ENCODE measurements at places on chromosomes 16 and 17. TPM values are rescaled to one million over a fixed set of nuclear protein-coding genes. Genes with fewer than 3 reads are reported as not detected.

DNA sequence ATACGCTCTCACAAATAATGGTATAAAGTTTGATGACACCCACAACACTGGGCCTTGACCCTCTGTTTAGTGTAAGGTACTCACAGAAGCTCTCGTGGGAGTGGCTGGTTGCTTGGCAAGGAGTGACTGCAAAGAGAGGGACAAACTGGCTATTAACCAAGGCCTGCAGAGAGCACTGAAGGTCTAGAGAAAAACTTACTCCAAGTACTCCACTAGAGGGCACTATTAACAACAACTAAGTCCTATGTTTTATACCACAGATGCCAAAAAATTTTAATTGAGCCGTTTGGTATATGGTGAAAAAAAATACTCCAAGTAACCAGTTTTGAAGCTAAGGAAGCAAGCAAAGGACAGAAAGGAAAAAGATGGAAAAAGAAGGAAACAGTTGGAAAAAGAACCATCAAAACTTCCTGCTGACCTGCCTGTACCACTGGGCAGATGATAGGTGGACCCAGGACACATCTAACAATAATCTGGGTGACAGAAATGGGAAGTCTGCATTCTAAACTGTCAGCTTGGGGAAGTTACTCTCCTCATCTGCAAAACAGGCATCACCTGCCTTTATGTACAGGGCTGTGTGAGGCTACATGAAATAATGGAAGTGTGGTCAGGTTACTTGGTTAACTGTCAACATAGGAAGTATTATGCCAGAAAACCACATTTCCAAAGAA is 23.2 kb downstream of the DYNC1LI2 start:
- no peaks in the 10 kb centered on the region for H3K27me3 ChIP-seq
- no peak for DNase-seq
- H3K4me1 ChIP-seq: peaks cover 11% of the 10 kb centered on the region
- H3K27ac ChIP-seq: peak overlapping the region; percentile 6
- H3K36me3 ChIP-seq: peaks cover 52% of the 10 kb centered on the region
- no peak overlapping the region for H3K4me3 ChIP-seq

Gene ALOXE3
- not detected for total RNA-seq

DNA sequence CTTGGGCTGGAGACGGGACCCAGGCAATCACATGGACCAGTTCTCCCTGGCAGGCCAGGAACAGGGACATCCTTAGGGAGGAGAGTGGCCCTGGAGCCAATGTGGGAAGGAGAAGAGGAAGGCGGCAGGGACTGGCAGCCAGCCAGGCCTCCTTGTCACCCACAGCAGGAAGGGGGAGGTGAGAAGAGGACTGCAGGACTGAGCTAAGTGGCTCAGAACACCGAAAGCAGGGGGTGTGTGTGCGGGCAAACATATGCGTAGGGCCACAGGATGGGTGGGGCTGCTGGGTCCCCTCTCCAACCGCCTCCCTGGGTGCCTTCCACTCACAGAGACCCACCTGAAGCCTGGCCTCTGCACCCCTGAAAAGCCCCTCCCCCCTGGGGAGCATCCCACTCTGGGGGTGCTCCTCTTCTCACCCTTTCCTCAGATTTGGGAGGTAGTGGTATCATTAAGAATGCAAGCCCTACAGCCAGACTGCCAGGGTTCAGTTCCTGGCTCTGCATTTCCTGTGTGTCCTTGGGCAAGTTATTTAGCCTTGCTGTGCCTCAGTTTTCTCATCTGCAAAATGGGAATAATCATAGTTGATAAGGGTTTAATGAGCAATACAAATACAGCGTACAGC is 8.1 kb downstream of the PNMT start:
- peaks cover 42% of the 10 kb centered on the region for H3K4me1 ChIP-seq
- H3K36me3 ChIP-seq: peaks cover 10% of the 10 kb centered on the region
- H3K27ac ChIP-seq: no peak overlapping the region
- DNase-seq: no peak
- peaks cover 1% of the 10 kb centered on the region for H3K27me3 ChIP-seq

DNA sequence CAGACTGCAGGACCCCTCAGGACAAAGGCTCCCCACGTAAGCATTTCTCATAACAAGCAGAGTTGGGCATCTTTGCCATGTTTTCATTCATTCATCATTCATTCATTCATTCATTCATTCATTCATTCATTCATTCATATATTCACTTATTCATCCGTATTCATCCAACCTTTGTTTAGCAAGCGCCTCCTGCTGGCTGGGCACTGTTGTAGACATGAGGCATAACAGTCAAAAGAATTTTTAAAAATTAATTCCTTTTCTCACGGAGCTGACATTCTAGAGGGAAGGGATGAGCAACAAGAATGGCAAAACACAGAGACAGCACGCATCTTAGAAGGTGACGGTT is 351.7 kb upstream of the TNRC6C start:
- no peak for DNase-seq
- H3K36me3 ChIP-seq: no peaks in the 10 kb centered on the region
- H3K27ac ChIP-seq: no peak overlapping the region
- peaks cover 57% of the 10 kb centered on the region for H3K4me1 ChIP-seq
- H3K4me3 ChIP-seq: no peak overlapping the region

- no peaks in the 10 kb centered on the region for H3K36me3 ChIP-seq
- no peak overlapping the region for H3K4me3 ChIP-seq
- DNase-seq: no peak
- H3K27ac ChIP-seq: no peak overlapping the region
Measured at GRCh38 chr17:68060336-68060735, 24.8 kb downstream of the KPNA2 start.

Gene SDK2
- 0.42 TPM for total RNA-seq

- no peaks in the 10 kb centered on the region for H3K27me3 ChIP-seq
- peaks cover 6% of the 10 kb centered on the region for H3K36me3 ChIP-seq
- H3K27ac ChIP-seq: peak overlapping the region; percentile 52
- DNase-seq: no peak
- H3K4me1 ChIP-seq: peaks cover 54% of the 10 kb centered on the region
- no peak overlapping the region for H3K4me3 ChIP-seq
Measured at GRCh38 chr17:2259769-2260536, 43.6 kb downstream of the SMG6 start.

DNA sequence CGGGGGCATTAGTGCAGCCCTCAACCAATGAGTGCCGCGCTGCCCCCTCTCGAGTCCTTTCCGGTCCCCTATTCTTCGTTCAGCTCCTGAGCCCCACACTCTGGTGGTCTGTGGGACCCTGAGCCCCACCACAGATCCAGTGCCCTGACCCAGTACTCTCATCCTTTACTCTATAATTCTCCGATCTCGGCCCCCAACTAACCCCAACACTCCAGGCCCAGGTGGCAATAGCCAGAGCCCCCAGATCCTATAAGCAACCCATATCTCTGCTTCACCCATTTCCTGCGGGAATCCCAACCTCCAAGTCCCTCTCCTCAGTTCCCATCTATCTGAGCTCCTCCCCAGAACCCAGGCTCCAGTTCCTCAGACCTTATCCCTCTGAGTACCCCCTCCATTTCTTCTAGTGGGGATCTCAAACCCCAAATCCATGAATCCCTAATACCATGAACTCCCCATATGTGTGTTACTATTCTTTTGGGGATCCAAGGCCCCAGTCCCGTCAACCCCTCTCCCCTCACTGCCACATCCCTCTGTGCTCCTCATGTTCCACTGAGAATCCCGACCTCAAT is 1.0 kb upstream of the TBC1D10B start:
- H3K36me3 ChIP-seq: peaks cover 4% of the 10 kb centered on the region
- H3K4me1 ChIP-seq: peaks cover 39% of the 10 kb centered on the region
- no peaks in the 10 kb centered on the region for H3K27me3 ChIP-seq

Gene TNRC6A
- total RNA-seq: 48.1 TPM

- no peaks in the 10 kb centered on the region for H3K36me3 ChIP-seq
- no peak overlapping the region for H3K4me3 ChIP-seq
- DNase-seq: no peak
- no peak overlapping the region for H3K27ac ChIP-seq
Measured at GRCh38 chr17:61363601-61364462, 35.8 kb upstream of the TBX2 start.

GRCh38 chr16:21226749-21227148 is 6.8 kb upstream of the ANKS4B start:
- H3K27ac ChIP-seq: no peak overlapping the region
- H3K27me3 ChIP-seq: no peaks in the 10 kb centered on the region
- no peaks in the 10 kb centered on the region for H3K4me1 ChIP-seq
- no peak overlapping the region for H3K4me3 ChIP-seq
- DNase-seq: no peak

Gene ALOX15B
- 1.4 TPM for total RNA-seq

Gene TP53TG3
- not detected for total RNA-seq

DNA sequence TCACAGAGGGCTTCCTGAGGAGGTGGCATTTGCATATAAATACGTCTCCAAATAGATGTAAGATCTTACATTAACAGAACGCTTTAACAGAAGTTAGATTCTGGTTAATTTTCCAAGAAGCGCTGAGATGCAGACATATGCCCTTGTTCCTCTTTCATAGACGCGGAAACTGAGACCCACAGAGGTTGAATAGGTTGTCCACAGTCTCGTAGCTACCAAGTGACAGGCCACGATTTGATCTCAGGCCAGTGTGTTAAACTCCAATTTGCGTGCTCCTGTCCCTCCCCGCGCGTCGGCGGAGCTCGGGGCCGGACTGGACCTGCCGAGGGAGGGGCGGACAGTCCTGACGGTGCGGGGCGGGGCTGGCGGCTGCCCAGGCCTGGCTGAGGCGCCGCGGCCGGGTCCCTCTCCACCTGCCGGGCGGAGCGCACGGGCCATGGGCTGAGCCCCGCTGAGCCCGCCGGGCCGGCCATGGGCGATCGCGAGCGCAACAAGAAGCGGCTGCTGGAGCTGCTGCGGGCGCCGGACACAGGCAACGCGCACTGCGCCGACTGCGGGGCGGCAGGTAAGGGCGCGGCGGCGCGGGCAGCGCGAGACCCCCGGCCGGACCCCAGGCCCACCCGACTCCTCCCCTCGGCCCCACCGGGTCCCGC is at the start of gene ADAP2:
Gene ADAP2, plus strand, starts transcription at position 402 of the 653 bp plus-strand sequence. Its CDS starts 70 bp downstream, at position 472.
- H3K4me1 ChIP-seq: peaks cover 18% of the 10 kb centered on the region
- H3K27ac ChIP-seq: peak within 1 kb of the TSS; percentile 64
- peaks cover 21% of the 10 kb centered on the region for H3K27me3 ChIP-seq
- H3K4me3 ChIP-seq: peak within 1 kb of the TSS; percentile 63
- no peaks in the 10 kb centered on the region for H3K36me3 ChIP-seq
- no peak for DNase-seq

All from esophagus muscularis mucosa (tissue), 4 donors.